Effector CD8-positive, alpha-beta T cell (primary cell): ENCODE measurements at places on chromosomes 3 and 15.

DNA sequence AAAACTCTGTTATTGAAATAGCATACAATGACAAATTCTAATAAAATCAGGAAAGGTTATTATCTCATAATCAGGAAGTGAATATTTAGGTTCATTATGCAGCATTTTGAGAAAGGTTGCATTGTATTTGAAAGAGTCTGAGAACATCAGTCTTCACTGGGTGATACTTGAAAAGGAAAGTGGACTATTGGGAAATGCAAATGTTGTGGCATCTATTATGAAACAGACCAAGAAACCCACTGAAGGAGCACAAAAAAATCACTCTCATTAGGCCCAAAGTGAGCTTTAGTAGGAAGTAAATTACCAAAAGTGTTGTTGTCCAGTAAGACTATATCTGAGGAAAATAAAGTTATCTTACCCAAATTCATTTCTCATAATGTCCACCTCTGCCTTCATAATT is 90.8 kb downstream of the ZPLD1 start:
- DNase-seq = no peak

DNA sequence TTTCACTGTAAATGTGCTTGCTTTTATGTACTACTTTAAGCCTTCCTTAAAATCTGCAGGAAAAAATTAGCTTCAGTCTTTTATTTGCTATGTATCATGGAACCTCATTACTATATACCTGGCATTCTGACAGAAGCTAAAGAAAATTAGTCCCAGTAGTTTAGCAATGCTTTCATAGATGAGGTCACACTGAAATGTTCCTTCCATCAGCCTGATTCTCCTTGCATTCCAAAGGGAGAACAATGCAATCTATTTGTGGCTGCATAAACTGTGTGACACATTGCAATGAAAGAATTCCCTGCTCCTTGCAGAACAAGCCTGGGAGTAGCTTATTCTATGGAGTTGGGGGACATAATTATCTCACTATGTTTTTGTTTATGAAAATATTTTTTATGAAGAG is 691.5 kb upstream of the ARPP21 start:
- DNase-seq = no peak

DNA sequence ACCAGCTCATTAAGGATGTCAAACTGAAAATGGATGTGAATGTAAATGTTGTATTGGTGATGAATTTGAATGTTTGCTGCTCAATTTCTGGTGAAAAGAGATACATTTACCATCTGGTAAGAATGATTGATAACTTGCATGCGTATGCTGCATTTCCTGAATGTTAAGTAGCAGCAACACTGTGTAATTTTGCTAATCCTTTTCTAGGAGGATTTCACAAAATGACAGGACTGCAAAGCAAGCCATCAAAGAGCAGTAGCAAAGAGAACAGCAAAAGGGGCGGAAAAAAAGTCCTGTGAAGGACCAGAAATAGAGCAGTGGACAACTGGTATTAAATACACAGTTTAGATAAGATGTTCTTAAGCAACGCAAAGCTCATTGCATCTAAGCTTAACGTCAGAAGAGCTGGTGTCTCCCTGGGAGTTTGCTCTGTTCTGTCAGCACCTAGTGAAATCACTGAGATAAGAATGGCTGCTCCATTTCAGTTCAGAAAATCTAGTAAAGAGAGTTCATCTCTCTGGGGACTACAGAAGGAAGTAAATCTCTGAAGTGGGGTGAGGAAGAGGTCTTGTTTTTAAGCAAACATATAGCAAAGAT is 23.5 kb upstream of the PAQR5 start:
- no peak for DNase-seq

GRCh38 chr3:188962253-188963247 is 209.2 kb upstream of the TPRG1 start:
- no peak for DNase-seq

- DNase-seq = no peak
Observed at GRCh38 chr15:71639471-71639870, 170.9 kb upstream of the NR2E3 start.

GRCh38 chr15:54273928-54274327 is 295.7 kb downstream of the UNC13C start:
- no peak for DNase-seq

DNA sequence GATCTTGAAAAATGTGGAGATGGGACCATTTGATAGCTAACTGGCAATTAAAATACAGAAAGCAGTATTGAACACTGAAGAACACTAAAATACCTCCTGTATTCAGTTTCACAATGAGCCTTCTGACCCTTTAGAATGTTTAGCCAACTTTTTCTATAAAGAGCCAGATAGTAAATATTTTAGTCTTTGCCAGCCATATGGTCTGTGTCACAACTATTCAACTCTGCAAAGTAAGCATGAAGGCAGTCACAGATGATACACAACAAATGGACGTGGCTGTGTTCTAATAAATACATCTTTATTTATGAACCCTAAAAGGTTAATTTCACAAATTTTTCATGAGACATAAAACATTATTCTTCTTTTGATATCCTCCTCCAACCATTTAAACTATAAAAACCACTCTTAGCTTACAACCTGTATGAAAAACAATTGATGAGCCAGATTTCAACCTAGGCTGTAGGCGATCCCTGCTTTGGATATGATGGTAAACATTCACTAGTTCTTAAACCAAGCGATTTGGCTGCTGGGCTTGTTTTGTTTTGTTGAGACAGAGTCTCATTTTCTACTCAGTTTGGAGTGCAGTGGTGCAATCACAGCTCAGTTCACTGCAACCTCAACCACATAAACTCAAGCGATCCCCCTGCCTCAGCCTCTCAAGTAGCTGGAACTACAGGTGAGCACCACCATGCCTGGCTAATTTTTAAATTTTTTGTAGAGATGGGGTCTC is 13.6 kb upstream of the CSPG5 start:
- DNase-seq = no peak

- DNase-seq = no peak
Observed at GRCh38 chr3:32366638-32367397, 24.8 kb upstream of the CMTM7 start.

DNA sequence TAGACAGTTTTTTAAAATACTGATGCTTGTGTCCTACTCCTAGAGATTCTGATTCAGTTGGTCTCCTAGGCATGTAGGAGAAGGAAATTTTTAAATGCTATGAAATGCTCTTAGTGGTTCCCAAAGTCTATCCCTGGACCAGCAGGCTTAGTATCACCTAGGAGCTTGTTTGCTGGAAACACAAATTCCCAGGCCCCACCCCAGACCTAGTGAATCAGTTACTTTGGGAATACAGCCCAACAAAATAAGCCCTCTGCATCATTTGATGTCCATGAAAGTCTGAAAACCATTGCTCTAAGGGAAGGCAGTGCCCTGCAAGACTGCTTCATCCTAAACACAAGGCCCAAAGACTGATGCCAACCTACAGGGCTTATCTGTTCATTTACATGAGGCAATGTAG is 36.3 kb downstream of the CCNL1 start:
- DNase-seq = no peak

DNA sequence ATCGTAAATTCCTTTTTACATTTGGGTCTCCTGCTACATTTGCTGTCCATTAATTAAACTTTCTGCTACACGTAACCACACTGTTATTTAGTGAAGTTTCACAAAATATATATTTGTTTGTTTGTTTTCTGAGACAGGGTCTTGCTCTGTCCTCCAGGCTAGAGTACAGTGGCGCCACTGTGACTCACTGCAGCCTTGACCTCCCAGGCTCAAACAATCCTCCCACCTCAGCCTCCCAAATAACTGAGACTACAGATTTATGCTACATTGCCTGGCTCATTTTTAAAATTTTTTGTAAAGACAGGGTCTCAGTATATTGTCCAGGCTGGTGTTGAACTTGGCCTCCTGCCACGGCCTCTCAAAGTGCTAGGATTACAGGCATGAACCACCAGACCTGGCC is 20.5 kb downstream of the TOPBP1 start:
- DNase-seq = no peak

GRCh38 chr3:69408542-69408941 is 22.7 kb upstream of the FRMD4B start:
- no peak for DNase-seq

- no peak for DNase-seq
Observed at GRCh38 chr15:20271647-20272046, 270.0 kb downstream of the GOLGA6L6 start.

DNA sequence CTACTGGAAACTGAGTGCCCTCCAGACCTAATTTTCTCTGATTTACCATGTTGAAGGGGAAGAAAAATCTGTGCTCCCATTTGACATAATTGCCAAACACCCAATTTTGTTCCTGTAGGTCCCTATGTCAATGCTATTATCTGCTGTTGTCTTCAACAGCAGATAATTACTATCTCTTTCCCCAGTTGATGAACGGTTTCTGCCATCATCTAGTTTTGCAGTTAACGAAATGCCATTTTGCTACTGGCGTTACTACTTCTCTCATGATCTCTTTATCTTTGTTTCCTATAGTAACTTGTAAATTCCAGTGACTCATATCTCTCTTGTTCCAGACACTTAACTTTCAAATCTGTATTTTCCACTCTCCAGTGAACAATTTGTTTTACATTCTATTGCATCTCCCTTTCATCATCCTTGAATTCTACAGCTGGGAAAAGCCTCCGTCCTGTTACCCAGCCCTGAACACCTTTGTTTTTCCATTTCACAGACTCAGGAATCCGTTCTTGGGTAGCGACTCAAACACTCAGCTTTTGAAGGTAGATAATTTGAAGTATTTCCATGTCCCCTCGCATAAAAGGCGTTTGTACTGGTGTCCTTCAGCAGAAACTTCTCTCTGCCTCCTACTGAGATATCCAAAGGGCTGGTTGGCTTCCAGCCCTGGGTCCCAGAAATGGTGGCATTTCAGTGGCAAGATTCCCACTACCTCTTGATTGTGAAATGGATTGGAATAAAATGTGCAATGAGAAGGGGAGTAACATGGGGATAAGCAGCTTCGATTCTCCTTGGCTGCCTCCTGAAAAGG is 111.7 kb downstream of the FOXB1 start:
- DNase-seq = no peak

DNA sequence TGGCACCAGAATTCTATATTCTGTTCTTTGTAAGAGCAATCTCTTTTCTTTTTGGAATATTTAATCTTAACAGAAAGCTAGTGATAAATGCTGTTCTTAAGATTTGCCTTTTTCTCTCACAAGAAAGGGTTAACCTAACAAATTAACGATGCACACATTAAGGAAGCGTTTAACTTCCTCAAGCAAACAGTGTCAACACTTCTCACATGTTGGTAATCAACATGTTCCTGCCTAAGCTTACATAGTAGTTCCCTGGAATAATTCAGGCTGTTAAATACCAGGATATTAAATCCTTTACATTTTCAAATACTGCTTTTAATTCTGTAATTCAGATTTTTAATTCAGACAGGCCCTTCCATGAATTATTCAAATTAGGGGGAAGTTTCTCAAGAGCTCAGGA is 67.4 kb upstream of the RPL35A start:
- DNase-seq = no peak

DNA sequence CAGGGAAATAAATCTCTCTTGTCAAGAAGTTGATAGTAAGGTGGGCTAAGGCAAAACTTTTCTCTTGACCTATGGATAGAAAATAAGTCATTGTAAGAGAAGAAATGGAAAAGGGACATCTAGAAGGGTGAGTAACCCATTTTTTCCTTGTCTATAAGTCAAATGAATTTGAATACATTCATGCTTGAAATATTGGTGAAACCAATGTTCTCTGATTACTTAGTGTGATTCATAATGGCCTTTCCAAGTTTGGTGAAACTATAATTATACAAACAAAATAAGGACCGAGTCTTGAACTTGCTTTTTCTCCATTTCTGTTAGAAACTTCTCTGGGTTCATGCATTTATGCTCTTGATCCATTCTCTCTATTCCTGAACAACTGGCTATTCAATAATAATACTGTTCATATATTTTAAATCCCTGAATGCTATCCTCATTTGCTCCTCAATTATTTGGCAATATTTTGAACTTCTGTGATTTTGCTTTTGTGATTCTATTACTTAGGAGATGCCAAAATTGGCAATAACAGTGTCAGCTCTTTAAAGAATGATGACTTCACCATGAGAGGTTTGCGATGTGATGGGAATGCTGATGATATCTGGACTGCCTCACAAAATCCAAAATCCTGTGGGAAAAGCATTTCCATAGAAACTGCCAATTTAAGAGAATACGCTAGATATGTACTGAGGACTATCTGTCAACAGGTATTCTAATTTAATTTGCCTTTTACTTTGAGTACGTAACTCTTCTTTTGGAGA is 12.3 kb downstream of the P2RY12 start:
- no peak for DNase-seq

- no peak for DNase-seq
Observed at GRCh38 chr15:95742836-95743235, 587.7 kb upstream of the NR2F2 start.

GRCh38 chr3:195761123-195761566 is 40.4 kb downstream of the MUC20 start:
- no peak for DNase-seq

- no peak for DNase-seq
Observed at GRCh38 chr15:85430406-85431204, 50.2 kb downstream of the AKAP13 start.

DNA sequence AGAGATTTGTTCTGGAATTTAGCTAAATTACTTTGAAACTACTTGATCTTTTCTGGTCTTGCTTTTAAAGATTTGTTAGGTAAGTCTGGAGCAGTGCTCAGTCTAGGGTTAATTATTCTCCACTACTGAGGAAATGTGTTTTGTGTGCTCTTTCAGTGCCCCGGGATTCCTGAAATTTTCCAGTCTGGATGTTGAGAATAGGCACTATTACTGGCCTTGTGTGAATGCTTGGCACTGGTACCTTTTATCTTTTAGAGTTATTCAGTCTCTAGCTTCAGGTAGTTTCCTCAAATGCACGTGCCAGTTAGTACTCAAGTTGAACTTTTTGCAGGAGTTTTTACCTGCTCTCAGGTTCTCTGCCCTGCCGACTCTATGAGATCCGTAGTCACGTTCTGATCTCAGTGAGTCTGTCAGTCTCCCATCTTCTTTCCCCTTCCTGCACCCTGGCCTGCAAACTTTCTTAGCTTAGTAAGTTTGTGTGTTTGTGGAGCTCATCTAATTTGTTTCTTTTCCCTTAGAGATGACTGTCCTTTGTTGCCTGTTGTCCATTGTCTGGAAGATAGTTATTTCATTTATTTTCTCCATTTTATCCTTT is 39.5 kb downstream of the TCF12 start:
- DNase-seq = no peak

DNA sequence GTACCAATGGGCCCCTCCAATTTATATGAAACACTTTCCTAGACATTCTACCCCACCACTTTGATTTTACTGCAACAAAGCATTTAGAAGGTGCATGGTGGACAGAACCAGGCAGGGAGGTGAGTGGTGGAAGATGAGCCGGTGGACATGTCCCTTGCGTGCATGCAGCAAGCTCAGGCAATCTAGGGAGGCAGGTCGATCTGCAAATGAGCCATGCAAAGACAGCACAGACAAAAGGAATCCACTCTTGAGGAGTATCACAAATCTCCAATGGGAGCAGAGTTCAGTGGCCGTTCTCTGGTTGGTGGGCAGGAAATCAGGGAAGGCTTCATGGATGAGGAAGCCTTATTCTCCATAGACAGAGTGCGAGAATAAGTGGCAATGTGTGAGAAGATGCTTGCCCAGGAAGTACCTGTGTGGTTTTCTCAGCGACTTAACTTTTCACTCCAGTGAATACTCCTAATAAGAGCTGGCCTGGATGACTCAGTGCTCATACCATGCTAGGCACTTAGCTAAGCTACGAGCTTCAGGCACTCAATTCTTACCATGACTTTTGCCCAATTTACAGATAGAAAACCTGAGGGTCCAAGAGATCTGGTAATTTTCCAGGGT is 152.5 kb downstream of the FOXP1 start:
- DNase-seq = no peak
